Stimulated activated CD8-positive, alpha-beta memory T cell treated with anti-CD3 and anti-CD28 coated beads, Interleukin-4, amount 100 ng/mL, for 4 hours (primary cell): ENCODE measurements at places on chromosomes 3 and 15.

- DNase-seq, result no peak
Measured at GRCh38 chr3:168156479-168156878, 60.8 kb upstream of the GOLIM4 start.

DNA sequence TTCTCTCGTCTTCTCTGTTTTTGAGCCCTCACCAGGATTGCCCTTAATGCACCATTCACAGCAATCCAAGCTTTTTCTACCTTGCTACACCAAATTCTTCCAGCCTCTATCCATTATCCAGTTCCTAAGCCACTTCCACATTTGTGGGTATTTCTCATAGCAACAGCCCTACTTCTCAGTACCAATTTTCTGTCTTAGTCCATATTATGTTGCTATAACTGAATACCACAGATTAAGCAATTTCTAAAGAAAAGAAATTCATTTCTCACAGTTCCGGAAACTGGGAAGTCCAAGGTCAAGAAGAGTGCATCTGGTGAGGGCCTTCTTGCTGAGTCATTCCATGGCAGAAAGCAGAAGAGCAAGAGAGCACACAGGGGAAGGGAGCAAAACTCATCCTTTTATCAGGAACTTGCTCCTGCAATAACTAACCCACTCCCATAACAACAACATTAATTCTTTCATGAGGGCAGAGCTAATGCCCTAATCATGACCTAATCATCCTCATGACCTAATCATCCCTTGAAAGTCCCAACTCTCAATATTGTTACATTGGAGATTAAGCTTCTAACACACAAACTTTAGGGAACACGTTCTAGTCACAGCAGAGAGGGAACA lies 9.7 kb upstream of the EIF1B start:
- DNase-seq, result no peak

GRCh38 chr3:111747490-111747889 lies 111.6 kb upstream of the PHLDB2 start:
- DNase-seq, result no peak

GRCh38 chr3:106263011-106263410 lies 394.2 kb upstream of the CBLB start:
- DNase-seq, result no peak

DNA sequence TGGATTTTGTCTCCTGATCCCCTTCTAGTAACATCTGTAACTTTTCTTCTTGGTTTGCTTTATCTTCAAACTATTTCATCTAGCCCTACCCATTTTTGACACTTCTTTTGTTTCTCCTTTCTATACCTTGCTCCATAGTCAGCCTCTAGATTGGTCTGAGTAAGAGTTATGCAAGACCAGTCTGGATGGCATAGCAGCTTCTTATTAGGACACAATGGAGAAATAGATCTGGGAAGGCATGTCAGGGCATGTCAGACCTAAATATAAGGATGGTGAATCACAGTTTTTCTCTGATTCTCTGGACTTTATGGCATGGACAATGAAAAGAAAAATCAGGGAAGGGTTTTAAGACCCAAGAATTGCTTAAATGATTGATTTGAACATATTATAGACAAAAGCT lies 452.5 kb downstream of the RAP2B start:
- no peak for DNase-seq

- DNase-seq, result no peak
Measured at GRCh38 chr3:132461544-132461943, 44.2 kb downstream of the DNAJC13 start.

- no peak for DNase-seq
Measured at GRCh38 chr3:88767746-88768145, 339.7 kb upstream of the EPHA3 start.
